Endothelial cell (in vitro differentiated cells): ENCODE measurements at places on chromosomes 7 and 10.
A peak's percentile ranks its signal among the peaks of the same experiment; 100 is the strongest.

- peaks cover 3% of the 10 kb centered on the region for H3K27me3 ChIP-seq
- no peak overlapping the region for H3K4me3 ChIP-seq
- no peak for DNase-seq
- peaks cover 8% of the 10 kb centered on the region for H3K36me3 ChIP-seq
- H3K4me1 ChIP-seq, result peaks cover 25% of the 10 kb centered on the region
These were observed 11.1 kb downstream of the PKD1L1 start for GRCh38 chr7:47937065-47937687.

DNA sequence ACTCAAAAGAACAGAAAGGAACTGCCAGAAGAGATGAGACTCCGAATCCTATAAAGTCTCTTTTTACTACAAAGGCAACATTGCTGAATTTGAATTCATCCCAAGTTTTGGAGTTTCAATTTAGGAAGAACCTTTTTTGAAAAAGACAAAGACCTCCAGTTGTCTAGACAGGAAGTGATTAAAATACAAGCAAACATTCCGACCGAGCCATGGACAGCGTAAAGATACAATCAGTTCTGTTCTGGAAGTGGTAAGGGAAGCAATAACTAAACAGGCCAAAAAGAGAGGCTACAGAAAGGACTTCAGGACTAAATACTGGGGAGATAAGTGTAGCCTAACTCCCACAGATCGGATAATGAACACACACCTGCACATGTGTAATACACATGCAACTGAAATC lies 101.0 kb downstream of the SMURF1 start:
- peaks cover 13% of the 10 kb centered on the region for H3K27me3 ChIP-seq
- peaks cover 62% of the 10 kb centered on the region for H3K36me3 ChIP-seq
- peaks cover 38% of the 10 kb centered on the region for H3K4me1 ChIP-seq
- peak overlapping the region; percentile 44 for H3K27ac ChIP-seq
- peak overlapping the region; percentile 17 for H3K4me3 ChIP-seq
- no peak for DNase-seq

DNA sequence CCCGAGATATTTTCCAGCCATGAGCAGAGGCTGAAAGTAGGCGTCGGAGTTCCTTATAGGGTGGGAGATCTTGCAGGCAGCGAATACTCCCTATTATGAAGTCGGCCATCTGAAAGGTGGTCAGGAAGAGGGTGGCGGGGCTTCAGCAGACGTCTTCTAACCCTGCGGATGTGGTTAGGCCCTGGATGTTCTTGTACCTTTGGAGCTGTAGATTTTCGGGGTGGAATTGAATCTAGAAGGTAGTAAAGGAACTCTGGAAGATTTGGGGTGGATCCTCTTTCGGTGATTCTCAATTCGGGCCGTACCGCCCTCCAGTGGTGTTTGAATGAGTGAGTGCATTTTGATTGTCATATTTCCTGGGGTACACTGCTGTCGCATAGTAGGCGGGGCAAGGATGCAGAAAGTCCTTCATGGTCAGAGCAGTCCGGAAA lies 635 bp downstream of the NUP205 start:
- peaks cover 7% of the 10 kb centered on the region for H3K36me3 ChIP-seq
- DNase-seq, result peak; percentile 45
- no peak overlapping the region for H3K4me3 ChIP-seq

DNA sequence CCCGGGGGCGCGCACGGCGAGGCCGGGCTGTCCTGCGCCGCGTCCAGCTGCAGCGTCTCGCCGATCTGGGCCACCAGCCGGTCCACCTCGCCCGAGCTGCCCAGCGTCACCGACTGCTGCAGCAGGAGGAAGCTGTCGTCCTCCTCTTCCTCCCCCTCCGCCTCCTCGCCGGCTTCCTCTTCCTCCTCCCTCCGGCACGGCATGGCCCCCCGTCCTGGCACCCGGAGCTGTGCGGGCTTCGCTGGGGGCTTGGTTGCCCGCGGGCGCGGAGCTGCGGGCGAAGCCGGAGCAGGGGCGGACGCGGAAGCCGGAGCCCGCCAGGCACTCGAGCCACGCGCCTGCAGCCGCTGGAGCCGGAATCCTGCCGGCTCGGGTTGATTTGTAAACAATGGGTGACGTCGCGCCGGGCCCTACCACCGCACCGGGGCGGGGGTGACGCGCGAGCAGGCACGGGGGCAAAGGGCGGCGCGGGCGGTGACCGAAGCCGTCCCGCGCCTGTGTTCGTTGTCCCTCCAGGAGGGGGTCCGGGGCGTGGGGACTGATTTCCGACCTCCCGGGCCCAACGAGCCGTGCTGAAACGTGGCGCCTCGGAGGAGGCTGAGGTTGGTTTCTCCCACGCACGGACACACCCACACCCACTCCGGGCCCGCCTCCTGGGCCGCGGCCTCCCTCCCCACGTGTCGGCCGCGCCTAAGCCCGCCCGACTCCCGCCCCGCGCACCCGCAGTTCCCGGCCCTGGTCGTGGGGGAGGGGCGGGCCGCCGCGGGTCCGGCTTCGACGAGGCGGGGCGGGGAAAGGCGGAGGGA lies at the start of gene FRAT2:
FRAT2 (minus strand) TSS at position 360 of the 806 bp plus-strand sequence; CDS start at position 203, 157 bp downstream.
- H3K36me3 ChIP-seq, result peaks cover 13% of the 10 kb centered on the region
- H3K27me3 ChIP-seq, result peaks cover 14% of the 10 kb centered on the region
- peak within 1 kb of the TSS; percentile 98 for H3K4me3 ChIP-seq
- peak; percentile 85 for DNase-seq

GRCh38 chr10:86344714-86345161 lies 21.9 kb downstream of the GRID1 start:
- no peak for DNase-seq
- peaks cover 2% of the 10 kb centered on the region for H3K27me3 ChIP-seq
- H3K4me1 ChIP-seq, result no peaks in the 10 kb centered on the region
- no peak overlapping the region for H3K4me3 ChIP-seq
- no peak overlapping the region for H3K27ac ChIP-seq
- H3K36me3 ChIP-seq, result no peaks in the 10 kb centered on the region

GRCh38 chr10:120929166-120929565 lies 78.0 kb downstream of the WDR11 start:
- no peak overlapping the region for H3K27ac ChIP-seq
- DNase-seq, result no peak
- H3K27me3 ChIP-seq, result peaks cover 4% of the 10 kb centered on the region

- DNase-seq, result no peak
- H3K4me3 ChIP-seq, result peak overlapping the region; percentile 89
- peaks cover 8% of the 10 kb centered on the region for H3K36me3 ChIP-seq
- H3K27ac ChIP-seq, result no peak overlapping the region
- peaks cover 10% of the 10 kb centered on the region for H3K27me3 ChIP-seq
- H3K4me1 ChIP-seq, result peaks cover 71% of the 10 kb centered on the region
These were observed 8.6 kb upstream of the NKX2-3 start for GRCh38 chr10:99524050-99524666.

DNA sequence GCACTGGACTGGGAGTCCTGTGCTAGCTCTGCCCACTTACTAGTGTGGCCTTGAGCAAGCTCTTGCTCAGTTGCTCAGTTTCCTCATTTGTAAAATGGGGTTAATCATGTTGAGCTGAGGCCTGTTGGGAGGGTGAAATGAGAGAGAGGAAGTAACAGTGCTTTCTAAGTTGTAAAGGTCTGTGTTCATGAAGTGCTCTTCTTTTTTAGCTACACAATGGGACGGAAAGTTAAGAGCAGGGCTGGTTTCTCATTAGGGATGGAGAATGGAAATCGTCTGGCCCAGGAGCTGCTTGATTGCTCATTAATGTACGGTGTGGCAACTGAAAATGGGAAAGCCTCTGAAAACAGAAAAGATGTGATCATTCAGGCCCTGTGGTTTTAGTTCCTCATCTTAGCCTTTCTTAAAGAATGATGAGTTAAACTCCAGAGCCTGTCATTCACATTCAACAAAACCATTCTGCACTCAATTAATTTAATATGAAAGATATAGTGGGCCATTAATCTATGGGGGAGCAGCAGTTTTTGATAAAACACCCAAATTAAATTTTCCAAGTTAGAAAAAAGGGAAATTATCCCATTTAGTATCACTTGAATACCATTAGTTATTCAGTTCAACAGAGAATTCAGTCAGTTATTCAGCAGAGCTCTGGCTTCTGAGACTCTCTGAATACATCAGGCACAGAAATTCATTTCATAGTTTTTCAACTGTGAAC lies 60.5 kb downstream of the SH2D4B start:
- H3K36me3 ChIP-seq, result no peaks in the 10 kb centered on the region
- peaks cover 6% of the 10 kb centered on the region for H3K27me3 ChIP-seq
- H3K4me1 ChIP-seq, result no peaks in the 10 kb centered on the region
- H3K4me3 ChIP-seq, result no peak overlapping the region
- no peak overlapping the region for H3K27ac ChIP-seq

DNA sequence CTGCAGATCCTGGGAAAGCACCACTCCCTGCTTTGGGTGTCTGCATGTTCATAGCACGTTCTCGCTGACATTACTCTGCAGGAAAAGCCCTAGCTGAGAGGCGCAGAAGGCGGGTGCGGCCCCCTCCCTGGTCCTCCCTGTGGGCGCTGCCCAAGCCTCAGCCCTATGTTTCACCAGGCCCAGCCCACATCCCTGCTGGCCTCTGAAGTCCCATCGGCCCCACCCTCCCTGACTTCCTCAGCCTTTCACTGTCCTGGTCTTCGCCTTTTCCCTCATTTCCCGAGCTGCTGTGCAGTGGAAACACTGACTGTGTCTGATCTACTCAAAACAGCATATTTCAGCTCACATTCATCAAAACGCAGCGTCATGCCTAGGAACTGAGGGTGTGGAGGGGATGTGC lies 36.3 kb upstream of the DIP2C start:
- no peaks in the 10 kb centered on the region for H3K4me1 ChIP-seq
- H3K27ac ChIP-seq, result no peak overlapping the region
- peaks cover 6% of the 10 kb centered on the region for H3K27me3 ChIP-seq
- H3K4me3 ChIP-seq, result no peak overlapping the region
- DNase-seq, result no peak
- no peaks in the 10 kb centered on the region for H3K36me3 ChIP-seq

GRCh38 chr7:44074349-44074695 lies 8.0 kb downstream of the POLM start:
- peaks cover 21% of the 10 kb centered on the region for H3K36me3 ChIP-seq
- peaks cover 9% of the 10 kb centered on the region for H3K27me3 ChIP-seq
- no peak overlapping the region for H3K4me3 ChIP-seq

DNA sequence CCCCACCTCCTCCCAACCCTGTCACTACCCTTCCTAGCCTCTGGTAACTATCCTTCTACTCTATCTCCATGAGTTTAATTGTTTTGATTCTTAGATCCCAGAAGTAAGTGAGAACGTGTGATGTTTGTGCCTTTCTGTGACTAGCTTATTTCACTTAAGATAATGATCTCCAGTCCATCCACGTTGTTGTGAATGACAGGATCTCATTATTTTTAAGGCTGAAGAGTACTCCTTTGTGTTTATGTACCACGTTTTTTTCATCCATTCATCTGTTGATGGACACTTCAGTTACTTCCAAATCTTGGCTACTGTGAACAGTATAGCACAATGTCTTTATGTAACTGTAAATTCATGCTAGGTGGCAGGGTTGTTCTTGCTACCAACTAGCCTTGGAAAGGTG lies 461.6 kb downstream of the PLXDC2 start:
- H3K36me3 ChIP-seq, result peaks cover 6% of the 10 kb centered on the region
- no peaks in the 10 kb centered on the region for H3K27me3 ChIP-seq
- DNase-seq, result no peak
- H3K27ac ChIP-seq, result no peak overlapping the region
- H3K4me3 ChIP-seq, result no peak overlapping the region

DNA sequence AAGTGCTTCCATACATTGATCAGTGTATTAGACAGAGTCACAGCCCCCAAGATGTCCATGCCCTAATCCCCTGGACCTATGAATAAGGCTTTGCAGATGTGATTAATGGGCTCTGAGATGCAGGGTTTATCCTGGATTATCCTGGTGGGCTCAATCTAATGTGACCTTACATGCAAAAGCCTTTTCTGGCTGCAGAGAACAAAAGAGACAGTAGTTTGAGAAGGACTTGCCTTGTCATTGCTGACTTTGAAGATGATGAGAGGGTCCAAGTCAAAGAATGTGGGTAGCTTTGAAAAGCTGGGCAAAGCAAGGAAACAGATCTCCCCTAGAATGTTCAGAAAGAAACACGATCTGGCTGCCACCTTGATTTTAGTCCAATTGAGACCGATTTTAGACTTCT lies 238.7 kb downstream of the CCSER2 start:
- no peak overlapping the region for H3K27ac ChIP-seq
- DNase-seq, result no peak
- H3K36me3 ChIP-seq, result no peaks in the 10 kb centered on the region

GRCh38 chr7:12554351-12554750 lies 16.2 kb upstream of the SCIN start:
- H3K27ac ChIP-seq, result no peak overlapping the region
- no peaks in the 10 kb centered on the region for H3K36me3 ChIP-seq
- DNase-seq, result no peak
- no peaks in the 10 kb centered on the region for H3K4me1 ChIP-seq
- H3K4me3 ChIP-seq, result no peak overlapping the region

DNA sequence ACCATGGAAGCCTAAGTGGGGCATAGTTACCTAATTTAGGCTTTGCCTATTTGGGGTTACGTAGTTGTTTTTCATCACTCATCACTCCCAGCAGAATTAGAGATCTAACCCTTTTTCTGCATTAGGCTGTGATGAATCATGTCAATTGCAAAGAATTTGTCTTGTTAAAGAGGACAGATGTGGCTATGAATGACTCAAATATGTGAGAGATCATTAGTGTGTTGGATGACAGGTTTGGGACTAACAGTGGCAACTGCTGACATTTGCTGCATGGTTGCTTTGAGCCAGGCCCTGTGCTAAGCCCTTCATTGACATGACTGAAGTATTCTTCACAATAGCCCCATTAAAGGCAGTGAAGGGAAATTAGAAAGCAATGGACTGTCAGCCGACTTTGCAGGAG lies 83.4 kb upstream of the BMPER start:
- H3K36me3 ChIP-seq, result no peaks in the 10 kb centered on the region
- H3K27me3 ChIP-seq, result peaks cover 1% of the 10 kb centered on the region
- no peak overlapping the region for H3K4me3 ChIP-seq
- no peaks in the 10 kb centered on the region for H3K4me1 ChIP-seq

GRCh38 chr7:47478017-47478344 lies 103.9 kb downstream of the TNS3 start:
- H3K27me3 ChIP-seq, result peaks cover 7% of the 10 kb centered on the region
- DNase-seq, result no peak
- no peak overlapping the region for H3K27ac ChIP-seq
- H3K4me3 ChIP-seq, result no peak overlapping the region
- peaks cover 3% of the 10 kb centered on the region for H3K36me3 ChIP-seq
- peaks cover 2% of the 10 kb centered on the region for H3K4me1 ChIP-seq

GRCh38 chr10:106268000-106268399 lies 896.5 kb downstream of the SORCS1 start:
- no peak overlapping the region for H3K27ac ChIP-seq
- no peaks in the 10 kb centered on the region for H3K4me1 ChIP-seq
- no peak overlapping the region for H3K4me3 ChIP-seq
- no peaks in the 10 kb centered on the region for H3K36me3 ChIP-seq
- DNase-seq, result no peak

- peaks cover 1% of the 10 kb centered on the region for H3K27me3 ChIP-seq
- no peak overlapping the region for H3K4me3 ChIP-seq
- H3K36me3 ChIP-seq, result no peaks in the 10 kb centered on the region
- no peaks in the 10 kb centered on the region for H3K4me1 ChIP-seq
- no peak overlapping the region for H3K27ac ChIP-seq
These were observed 253.2 kb upstream of the SMIM30 start for GRCh38 chr7:113371416-113372043.

DNA sequence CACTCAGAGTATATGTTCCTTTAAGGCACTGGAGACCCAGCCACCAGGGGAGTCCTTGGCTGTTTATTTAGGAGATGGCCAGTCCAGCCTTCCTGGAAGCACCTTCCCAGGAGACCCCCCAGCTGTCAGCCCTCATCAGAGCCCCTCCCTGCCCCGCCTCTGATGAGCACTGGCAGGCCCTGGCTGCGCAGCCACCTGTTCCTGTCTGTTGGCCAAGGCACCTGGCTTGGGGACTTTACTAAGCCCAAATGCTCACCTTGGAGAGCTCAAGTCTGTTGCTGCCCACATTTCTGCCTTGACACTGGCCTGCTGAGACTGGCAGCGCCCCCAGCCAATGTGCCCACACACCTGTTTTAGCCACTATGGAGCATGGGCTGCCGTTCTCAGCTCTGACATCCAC lies 124.7 kb downstream of the ELMO1 start:
- peaks cover 2% of the 10 kb centered on the region for H3K27me3 ChIP-seq
- H3K27ac ChIP-seq, result no peak overlapping the region
- H3K36me3 ChIP-seq, result peaks cover 10% of the 10 kb centered on the region
- no peak for DNase-seq
- no peak overlapping the region for H3K4me3 ChIP-seq
